ENCODE measurements at places on chromosomes 2 and 18.

DNA sequence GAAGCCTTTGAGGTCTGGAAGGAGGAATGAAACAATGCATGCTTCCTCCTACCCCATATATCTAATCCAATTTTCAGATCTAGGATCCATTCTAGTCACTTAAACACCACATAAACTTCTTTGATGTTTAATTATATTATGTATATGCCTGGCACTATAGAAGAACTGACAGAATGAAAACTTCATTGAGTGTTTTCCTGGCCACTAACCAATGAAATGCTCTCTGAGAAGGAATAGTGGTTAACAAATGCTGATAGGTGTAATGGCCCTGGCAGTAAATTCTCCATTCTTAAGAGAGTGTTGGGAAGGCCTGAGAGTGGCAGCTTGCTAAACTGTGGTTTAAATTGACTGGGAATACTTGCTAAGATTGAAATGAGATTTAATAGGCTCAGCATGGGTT is 710.0 kb downstream of the LRRTM4 start:
- no peak for DNase-seq

DNA sequence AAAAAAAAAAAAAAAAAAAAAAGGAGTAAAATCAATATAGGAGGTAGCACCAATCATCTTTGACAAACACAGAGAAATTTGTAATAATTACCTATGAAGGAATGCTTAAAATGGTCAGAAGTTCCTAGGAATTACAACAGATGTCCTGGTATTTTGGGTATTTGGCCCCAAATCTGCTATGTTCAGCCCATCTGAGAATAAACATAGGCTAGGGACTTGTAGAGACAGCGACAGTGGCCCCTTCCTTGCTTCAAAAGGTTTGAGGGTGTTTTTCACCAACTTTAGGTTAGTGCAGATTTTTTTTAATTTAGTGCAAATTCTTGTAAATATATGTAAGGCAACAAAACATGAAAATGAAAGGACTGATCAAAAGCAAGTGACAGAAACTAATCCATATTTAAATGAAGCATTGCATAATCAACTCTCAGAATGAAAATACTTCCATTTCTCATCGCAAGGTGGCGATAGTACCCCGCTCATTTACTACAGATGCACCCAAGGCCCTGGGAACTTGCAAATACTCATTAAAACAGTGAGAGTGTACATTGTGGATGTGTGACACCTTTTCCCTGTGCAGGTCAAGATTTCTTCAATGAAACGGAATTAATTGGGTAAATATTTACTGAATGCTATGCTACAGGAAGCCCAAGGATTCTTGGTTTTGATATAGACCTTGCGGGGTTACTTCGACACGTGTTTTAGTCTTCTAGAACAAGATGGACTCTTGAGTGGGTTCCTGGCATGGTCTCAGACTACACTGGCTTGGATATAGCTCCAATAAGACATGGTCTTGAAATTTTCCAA is 44.6 kb downstream of the FAM124B start:
- peak; percentile 12 for DNase-seq

DNA sequence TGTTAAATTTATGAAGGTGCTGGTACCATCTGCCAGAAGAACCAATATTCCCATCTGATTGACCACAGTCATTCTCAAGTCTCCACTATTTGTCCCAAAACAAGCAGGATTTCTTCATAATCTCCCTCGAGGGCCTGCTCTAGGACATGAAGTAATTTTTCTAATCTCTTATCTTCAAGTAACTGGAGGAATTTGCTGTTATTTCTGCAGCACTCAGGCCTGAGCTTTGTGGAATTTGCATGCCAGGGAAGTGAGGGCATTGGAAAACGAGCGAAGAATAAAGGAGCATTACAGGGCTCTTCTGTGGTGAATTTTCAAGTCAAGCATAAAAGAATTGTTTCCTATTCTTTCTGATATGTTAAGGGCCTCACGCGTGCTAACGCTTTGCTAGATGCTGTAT is 161.2 kb upstream of the EPAS1 start:
- DNase-seq: no peak

DNA sequence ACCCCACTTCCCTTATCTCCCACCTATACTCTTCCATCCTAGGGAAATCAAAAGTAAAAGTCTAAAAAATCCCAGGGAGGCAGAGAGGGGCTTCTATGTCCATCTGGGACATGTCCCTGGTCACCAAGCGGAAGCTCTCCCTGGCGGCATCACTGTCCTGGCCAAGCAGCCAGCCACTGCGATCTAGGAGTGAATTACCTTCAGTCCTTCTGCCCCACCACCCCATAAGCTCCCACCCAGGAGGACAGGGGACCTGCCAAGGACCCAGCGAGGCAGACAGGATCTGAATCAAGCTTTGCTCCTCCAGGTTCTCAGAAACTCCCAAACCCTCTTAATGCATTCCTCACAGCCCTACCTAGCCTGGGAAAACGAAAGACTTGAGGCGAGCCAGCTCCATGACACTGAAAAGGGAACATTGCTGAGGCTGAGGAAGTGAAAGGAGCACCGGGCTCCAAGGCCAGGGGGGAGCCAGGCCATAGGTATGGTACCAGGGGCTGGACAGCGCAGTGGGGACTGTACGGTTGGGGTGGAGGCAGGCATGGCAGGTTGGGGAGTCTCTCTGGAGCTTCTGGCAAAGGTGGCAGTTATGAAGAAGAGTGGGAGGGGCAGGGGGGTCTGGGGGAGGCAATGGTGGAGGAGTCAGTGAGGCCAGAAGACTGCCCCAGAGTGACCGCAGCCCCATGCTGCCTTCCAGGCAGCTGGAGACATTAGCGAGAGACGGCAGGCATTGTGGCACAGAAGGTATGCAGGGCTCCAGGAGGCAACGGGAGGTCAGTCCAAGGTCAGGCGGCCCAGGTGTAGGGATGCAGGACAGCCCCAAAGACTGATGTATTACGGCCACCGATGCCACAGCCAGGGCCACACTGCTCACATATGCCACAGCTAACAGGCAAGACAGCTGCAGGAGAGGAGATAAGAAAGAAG is 2.7 kb upstream of the SLC23A3 start:
- no peak for DNase-seq

GRCh38 chr2:207255565-207256470 is 90.1 kb upstream of the KLF7 start:
- no peak for DNase-seq

DNA sequence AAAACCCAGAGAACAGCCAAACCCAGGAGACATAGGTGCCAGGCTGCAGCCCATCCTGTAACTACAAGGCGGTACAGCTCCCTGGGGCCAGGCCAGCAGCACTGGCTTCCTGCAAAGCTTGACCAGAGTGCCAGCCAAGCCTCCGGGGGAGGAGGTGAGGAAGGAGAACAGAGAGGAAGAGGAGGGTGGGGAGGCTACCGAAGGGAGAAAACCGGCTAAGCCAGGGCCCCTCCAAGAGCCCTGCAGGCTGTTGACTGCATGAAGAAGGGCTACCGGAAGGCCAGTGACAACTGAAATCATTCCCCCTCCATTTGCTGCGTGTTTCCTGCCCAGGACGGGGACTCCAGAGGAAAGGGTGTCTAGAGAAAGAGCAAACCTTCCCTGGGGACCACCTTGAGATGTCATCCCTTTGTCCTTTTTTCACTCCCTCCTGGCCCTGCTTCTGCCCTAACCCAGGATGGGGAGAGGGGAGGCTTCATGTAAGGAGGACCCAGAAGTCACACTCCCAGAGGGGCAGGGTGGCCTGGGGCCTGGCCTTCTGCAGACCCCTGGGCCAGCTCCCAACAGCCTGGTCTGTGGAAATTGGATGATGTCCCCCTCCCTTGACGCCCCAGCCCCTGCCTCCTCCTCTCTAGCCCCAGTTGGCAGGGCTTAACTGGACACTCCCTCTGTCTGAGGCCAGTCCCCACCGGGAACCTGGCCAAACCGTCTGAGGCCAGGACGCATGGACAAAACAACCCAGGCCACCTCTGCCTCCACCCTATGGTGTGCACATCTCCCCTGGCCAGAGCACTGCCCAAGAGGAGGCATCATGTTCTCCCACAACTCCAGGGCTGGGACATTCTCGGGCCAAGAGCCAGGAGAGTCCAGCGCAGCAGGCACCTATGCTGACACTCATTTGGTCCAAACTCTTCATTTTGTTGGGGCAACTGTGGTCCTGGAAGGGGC is 207.8 kb downstream of the CYP26B1 start:
- DNase-seq: no peak

- no peak for DNase-seq
Measured at GRCh38 chr2:202831242-202832220, 40.0 kb downstream of the ICA1L start.

DNA sequence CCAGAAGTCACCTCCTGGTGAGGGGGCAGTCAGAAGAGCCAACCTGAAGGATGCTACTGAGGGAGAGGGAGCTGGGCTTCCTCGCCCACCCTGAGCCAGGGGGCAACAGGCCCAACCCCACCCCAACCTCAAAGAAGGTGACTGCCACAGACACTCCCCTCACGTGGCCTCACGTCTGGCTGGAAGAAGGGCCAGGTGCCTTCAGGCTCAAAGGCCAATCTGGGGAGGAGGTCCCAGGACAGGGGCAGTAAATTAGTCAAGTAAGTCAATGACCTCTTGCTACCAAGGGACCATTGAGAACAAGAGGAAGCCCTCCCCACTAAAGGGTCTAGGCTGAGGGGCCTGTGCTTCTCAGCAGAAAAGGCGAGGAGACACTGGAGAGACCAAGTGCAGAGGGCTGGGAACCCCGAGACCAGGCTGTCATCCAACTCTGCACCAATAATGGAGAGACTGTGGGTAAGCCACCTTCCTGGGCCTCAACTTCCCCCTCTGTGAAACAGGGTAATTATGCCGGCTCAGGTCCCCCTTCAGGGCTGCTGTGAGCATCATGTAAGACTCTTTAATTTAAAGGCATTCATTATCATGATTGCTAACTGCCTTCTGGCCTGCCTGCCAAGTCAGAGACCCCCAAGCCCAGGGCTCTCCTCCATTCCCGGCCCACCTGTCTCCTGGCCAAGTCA is 20.2 kb upstream of the TNS1 start:
- no peak for DNase-seq

GRCh38 chr18:7116001-7116730 is 1.4 kb downstream of the LAMA1 start:
- DNase-seq: no peak

All from GM04503 (cell line).